AG20443 (cell line): ENCODE measurements at places on chromosomes 6 and 20.

DNA sequence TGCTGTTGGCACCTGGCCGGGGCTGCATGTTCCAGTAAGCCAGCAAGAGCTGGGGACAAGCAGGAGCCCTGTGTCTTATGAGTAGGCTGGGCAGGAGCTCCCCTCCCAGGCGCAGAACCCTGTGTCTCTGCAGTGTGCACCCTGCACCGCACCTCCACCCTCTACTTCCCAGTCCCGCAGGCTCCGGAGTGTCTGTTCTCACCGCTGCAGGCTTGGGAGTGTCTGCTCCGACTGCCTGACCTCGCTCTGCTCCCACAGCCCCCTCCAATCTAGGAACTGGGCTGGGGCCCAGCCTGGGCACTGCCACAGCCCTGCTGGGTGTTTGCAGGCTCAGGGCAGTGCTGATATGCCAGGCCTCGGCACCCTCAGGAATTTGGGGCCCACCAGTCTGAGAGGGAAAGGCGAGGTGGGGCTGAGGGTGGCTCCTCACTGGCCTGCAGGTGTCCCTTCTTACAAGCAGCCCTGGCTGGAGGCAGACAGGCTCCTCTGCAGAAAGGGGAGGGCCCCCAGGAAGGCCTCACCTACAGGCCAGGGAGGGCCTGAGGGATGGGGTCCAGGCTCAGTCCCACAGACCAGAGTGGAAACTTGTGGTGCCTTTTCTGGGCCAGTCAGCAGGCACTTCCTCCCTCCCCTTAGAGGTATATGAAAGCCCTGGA, 871.6 kb upstream of the GJE1 start:
- no peak for DNase-seq

GRCh38 chr6:157841211-157841840, 18.3 kb downstream of the SNX9 start:
- DNase-seq = no peak

- DNase-seq = peak; percentile 66
Observed at GRCh38 chr6:168962886-168963285, 290.8 kb downstream of the THBS2 start.

DNA sequence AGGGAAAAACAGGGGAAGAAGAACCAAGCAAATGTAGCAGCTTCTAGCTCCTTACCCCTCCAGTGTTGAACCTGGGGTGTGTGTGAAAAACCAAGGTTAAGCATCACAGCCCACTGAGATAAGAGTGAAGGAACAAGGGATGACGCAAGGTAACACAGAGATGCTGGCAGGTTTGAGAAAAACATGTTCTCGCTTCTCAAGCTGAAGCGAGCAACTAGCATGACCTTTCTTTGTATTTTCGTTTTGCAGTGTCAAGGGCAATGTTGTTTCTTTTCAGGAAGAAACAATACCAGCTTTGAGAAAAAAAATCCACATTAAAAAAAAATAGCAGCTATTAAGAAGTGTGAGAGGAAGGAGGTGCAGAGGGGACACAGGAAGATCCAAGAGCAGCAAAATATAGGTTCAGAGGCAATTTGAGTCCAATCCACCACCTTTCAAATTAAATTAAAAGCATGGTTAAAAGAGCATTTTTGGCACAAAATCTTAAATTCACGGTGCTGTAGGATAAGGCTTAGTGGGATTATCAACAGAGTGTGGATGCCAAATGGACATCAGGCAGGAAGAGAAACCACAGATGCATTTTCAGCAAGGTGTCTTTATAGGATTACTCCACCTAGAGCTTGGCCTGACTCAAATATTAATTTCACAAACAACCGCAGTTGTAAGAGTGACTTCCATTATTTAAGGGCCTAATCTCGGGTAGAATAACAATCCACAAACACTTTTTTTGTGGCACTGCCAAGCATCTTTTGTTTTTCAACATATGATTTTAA, 70.9 kb downstream of the SYNE1 start:
- no peak for DNase-seq

- peak; percentile 80 for DNase-seq
Observed at GRCh38 chr6:131199568-131200272, 64.5 kb downstream of the AKAP7 start.

- DNase-seq = no peak
Observed at GRCh38 chr20:35963878-35964277, 4.5 kb upstream of the CNBD2 start.

DNA sequence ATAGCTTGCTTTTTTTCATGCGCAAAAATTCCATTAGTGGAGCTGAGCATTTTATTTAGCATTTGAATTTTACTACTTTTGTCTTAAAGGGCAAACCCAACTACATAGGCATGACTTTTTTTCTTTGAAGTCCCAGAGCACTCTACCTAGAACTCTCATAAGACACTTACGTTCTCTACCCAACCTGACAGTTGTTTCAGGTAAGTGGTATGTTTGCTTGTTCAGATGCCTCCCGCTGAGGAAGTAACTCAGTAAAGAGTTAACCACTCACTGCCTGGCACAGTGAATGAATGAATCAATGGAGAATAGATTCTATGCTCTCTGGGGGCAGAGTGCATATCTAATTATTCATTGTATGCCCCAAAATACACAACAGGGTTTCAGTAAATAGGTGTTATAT, 212.3 kb upstream of the PRDM1 start:
- DNase-seq = no peak

GRCh38 chr6:89284963-89285735, 29.9 kb downstream of the GABRR2 start:
- DNase-seq = no peak

DNA sequence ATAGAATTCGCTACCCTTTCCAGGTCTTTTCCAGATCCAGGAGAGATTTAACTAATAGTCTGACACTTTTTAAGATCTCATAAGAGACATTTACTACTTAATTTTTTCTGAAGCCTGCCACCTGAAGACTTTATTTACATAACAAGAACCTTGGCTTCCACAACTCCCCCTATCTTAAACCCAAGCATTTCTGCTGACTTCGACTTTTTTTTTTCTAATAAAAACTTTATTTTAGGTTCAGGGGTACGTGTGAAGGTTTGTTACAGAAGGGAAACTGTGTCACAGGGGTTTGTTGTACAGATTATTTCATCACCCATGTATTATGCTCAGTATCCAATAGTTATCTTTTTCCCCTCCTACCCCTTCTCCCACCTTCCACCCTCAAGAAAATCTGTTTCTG, 64.9 kb upstream of the OR14J1 start:
- no peak for DNase-seq

GRCh38 chr20:45346291-45346718, 1.9 kb downstream of the SDC4 start:
- DNase-seq = no peak

DNA sequence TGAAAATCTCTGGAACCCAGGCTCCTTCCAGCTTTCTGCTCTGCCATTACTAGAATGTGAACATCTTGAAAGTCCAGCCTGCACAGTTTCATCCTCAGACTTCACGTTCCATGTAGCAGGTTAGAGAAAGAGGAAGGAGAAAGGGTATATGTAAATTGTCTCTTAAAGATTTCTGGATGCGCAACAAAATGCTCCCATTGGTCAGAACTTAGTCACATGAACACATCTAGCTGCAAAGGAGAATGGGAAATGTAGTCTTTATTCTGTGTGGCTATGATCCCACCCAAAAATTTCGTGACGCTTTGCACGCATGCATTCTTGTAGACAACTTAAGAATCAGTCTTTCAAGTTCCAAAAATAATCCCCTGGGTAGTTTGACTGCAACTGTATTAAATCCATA, 46.4 kb upstream of the CHD6 start:
- DNase-seq = no peak

- no peak for DNase-seq
Observed at GRCh38 chr6:27295301-27296079, 16.6 kb downstream of the POM121L2 start.

- no peak for DNase-seq
Observed at GRCh38 chr6:44260011-44260410, 2.7 kb upstream of the SLC35B2 start.

DNA sequence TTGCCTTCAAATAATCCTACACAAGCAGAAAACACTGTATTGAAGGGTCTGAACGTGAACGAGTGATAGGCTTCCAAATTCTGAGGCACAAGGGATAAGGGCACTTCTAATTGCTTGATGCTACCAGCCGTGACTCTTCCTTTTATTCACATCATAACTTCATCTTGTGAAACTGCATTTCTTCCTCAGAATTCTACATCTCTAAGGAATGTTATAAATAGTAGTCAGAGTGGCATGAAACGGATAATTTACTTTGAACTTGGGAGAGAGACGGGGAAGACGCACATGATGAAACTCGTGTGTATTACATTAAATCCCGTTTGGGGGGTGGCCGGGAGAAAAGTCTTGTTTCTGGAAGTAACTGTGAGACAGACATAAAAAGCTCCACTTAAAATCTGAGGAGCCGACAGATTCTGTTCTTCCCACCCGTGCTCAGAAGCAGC, 754 bp downstream of the HDDC2 start:
- peak; percentile 37 for DNase-seq

- peak; percentile 41 for DNase-seq
Observed at GRCh38 chr20:1005452-1006027, 3.4 kb upstream of the RSPO4 start.

GRCh38 chr6:36964908-36965307, 10.4 kb downstream of the PI16 start:
- no peak for DNase-seq

GRCh38 chr20:34315236-34315635, 12.1 kb upstream of the AHCY start:
- DNase-seq = no peak

- DNase-seq = no peak
Observed at GRCh38 chr6:97128507-97128906, 154.5 kb downstream of the MMS22L start.

- no peak for DNase-seq
Observed at GRCh38 chr20:437787-438486, 24.4 kb downstream of the TBC1D20 start.

- no peak for DNase-seq
Observed at GRCh38 chr6:52595796-52596130, 18.9 kb upstream of the TRAM2 start.

- no peak for DNase-seq
Observed at GRCh38 chr6:103042336-103042735, 1648.8 kb downstream of the GRIK2 start.

DNA sequence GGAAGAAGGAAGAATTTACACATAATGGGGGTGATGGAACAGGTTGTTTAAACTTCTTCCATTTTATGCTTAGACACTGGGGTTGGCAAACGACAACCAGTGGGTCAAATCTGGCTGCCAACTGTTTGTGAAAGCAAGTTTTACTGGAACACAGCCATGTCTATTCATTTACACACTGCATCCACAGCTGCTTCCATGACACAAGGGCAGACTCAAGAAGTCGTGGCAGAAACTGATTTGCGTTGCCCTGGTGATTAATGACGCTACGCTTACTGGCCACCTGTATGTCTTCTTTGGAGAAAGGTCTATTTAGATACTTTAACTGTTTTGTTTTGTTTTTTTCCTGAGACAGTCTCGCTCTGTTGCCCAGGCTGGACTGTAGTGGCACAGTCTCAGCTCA, 19.0 kb downstream of the CTCFL start:
- no peak for DNase-seq

- DNase-seq = no peak
Observed at GRCh38 chr6:138034229-138034628, 73.0 kb downstream of the PERP start.

- DNase-seq = peak; percentile 40
Observed at GRCh38 chr6:45677381-45678284, 299.9 kb upstream of the SUPT3H start.

GRCh38 chr6:163782436-163783003, 368.0 kb downstream of the QKI start:
- no peak for DNase-seq

DNA sequence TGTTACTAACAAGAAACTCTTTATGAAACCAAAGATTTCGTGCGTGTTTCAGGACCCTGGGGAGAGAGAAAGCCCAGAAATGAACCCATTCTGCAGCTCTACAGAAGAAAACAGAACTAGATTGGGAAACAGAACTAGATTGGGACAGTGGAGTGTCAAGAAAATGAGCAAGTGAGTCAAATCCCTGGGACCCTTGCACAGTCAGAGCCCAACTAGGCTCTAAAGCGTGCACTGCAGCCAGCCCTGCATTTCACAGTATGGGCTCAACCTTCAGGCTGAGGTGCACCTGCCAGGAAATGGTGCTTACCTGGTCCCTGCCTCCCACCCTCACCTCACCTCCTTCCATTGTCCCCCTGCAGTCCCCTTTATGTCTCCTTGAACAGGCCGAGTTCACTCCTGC, 39.7 kb downstream of the BFSP1 start:
- DNase-seq = no peak

GRCh38 chr20:59939879-59940128, 301 bp downstream of the PPP1R3D start:
- no peak for DNase-seq

DNA sequence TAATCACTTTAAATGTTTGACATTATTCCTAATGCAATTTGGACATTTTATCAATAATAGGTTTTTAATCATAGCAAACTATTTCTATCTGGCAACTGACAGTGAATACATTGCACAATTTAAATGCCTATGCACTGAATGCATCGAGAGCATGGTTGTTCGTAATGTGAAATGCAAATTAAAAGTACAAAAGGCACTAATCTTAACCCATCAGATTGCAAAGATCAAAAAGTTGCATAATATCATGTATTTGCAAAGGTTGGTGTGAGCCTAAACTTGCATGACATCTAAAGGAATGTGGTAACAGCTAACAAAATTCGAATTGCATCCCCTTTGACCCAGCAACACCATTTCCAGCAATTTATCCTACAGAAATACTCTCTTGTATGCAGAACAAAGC, 469.9 kb upstream of the IRAK1BP1 start:
- DNase-seq = no peak

GRCh38 chr20:46108435-46108841, 9.7 kb upstream of the CD40 start:
- DNase-seq = no peak

DNA sequence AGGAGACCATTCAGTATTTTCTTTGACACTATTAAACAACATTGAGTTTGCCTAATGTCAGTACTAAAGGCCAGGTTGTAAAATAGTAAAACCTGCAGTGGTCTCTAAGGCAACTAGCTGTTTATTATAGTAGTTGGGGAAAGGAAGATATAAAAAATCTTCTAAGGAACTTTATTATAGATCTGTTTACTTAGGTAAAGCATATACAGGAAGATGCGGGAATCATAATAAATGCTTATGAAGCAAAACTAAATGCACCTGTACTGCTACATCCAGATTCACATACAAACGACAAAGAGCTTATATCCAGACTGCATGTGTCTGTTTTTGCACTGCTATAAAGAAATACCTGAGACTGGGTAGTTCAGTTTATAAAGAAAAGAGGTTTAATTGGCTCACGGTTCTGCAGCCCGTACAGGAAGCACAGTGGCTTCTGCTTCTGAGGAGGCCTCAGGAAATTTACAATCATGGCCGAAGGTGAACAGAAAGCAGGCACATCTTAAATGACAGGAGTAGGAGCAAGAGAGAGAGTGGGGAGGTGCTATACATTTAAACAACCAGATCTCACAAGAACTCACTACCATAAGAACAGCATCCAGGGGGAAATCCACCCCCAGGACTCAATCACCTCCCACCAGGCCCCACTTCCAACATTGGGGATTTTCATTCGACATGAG, 8.7 kb upstream of the TRIM39 start:
- DNase-seq = no peak

DNA sequence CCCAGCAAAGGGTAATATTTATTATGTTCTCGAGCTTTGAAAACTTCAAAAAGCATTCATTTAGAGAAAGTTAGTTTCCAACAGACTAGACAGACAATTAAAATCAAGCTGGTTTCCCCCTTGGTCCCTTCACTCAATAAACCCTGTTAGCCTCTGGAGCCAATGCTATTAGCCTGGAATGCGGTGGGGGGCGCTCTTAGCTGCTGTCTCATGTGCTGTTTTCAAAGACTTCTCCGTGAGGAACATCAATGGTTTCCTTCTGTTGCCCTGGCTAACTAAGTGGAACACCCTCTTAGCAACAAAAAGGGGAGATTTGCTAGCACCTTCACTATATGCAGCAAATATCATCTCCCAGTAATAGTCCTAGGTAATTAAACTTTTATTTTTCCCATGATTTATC, 86.4 kb downstream of the LY86 start:
- no peak for DNase-seq
